ENCODE measurements at places on chromosomes 13 and 19.

GRCh38 chr13:111008351-111008750 lies 93.5 kb upstream of the ANKRD10 start:
- DNase-seq = no peak

GRCh38 chr19:11506967-11507366 lies 1.3 kb upstream of the ZNF653 start:
- DNase-seq = no peak

- no peak for DNase-seq
Observed at GRCh38 chr13:77386046-77386445, 59.2 kb upstream of the MYCBP2 start.

DNA sequence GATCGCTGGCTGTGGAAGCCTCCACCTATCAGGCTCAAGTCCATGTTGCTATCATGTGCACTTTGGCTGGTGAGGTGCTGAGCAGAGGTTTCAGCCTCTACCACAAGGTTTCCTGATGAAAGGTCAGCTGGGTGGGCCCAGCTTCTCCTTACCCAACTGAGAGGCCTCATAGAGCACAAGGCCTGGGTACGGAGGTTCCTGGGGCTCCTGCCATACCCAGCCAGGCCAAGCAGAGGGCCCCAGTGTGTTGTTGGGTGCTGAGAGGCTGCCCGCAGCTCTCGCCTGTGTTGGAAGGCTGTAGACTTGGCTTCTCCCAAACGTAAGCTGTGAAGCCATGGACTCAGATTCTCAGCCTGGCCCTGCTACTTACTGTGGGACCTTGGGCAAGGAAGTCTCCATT lies 28.2 kb downstream of the ACTN4 start:
- no peak for DNase-seq

GRCh38 chr13:99363949-99364348 lies 56.8 kb upstream of the GPR183 start:
- no peak for DNase-seq

- no peak for DNase-seq
Observed at GRCh38 chr13:21686751-21687391, 16.0 kb downstream of the FGF9 start.

DNA sequence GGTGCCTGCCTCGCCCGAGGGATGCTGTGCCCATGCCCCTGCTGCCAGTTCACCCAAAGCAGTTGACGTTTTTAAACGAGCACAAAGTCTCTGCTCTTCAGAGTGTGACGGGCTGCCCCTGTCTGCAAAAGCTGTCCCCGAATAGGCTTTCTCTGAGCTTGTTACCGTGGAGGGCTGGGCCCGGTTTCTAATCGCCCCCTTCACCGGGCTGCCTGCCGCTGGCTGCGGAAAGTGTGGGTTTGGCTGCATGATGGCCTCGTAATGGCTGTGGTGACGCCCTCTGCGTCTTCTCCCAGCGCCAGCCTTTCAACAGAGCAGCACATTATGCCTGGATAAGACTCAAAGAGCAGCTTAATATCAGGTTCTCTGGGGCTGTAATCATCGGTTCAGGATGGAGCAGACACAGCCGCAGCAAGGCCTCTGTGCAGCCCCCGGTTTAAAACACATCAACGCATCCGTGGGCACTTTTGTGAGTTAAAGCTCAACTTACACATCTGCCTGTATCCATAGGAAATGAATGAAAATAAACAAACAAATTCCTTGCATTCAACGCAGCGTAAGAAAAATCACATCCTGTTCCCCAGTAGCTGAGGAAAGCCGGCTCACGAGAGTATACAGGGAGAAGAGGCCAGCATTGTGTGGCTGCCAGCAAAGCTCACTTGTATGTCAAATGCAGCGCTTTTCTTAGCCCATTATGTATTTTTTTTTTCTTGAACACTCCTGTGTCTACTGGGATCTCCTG lies 166.4 kb upstream of the SOX1 start:
- no peak for DNase-seq

- no peak for DNase-seq
Observed at GRCh38 chr13:80840316-80840976, 499.5 kb upstream of the SPRY2 start.

DNA sequence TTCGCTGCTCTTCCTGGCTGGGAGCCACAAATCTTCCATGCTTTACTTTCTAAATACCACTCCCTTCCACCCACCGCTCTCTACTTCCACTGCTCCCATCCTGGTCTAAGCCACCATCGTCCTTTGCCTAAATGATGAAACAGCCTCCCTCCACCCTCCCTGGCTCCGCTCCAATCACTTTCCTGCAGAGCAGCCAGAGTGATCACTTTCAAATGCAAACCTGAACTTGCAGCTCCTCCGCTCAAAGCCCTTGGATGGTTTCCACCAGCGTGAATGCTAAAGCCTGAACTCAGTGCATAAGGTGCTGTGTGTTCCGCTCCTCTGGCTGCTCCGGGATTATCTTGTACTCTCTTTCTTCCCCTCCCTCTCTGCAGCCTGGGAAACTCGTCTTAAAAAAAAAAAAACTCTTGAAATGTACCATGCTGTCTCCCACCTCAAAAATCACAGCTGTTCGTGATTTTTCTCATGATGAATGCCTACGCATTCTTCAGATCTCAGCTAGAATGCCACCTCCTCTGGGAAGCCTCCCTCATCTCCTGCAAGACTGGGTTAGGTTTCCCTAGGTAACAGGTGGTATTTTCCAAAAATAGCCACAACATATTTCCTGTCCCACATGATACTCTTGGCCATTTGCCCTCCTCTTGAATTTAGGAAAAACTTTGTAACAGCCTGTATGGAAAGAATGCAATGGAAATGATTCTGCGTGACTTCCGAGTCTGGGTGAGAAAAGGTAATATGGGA lies 3.7 kb upstream of the SIN3B start:
- DNase-seq = no peak

DNA sequence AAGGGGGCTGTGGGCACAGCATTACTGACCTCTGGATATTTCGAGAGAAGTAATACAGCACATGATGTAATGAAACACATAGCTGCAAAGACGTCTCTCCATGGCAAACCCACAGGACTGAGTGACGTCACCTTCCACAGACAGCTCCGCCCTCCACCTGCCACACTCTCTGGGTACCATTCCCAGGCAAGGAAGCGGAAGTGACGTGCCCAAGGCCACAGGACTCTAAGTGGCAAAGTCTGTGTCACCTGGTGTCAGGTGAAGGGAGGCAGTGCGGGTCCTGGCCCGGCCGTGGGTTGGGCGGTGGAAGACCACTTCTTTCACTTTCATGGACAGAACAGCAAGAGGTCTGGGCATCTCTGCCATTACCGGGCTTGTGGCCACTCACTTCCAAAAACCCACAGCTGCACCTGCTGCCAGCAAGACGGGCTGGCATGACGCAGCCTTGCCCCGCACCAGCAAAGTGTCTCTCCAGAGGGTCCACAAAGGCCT lies 6.8 kb upstream of the ADPRHL1 start:
- DNase-seq = no peak

DNA sequence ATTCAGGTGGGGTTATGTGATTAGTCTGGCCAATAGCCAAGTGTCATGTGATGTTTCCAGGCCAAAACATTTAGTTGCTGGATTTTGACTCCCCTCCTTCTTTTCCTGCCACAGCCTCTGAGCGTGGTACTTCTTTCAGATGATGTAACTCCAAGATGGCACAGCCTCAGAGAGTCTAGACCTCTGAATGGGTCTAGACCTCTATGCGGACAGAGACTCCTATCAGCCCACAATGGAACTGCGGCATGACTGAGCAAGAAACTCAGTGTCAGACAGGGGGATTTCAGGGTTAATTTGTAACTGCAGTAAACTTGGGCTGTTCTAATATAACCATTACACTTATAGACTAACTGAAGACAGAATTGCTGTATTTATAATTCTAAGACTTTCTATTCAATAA lies 42.6 kb upstream of the ZDHHC20 start:
- DNase-seq = no peak

DNA sequence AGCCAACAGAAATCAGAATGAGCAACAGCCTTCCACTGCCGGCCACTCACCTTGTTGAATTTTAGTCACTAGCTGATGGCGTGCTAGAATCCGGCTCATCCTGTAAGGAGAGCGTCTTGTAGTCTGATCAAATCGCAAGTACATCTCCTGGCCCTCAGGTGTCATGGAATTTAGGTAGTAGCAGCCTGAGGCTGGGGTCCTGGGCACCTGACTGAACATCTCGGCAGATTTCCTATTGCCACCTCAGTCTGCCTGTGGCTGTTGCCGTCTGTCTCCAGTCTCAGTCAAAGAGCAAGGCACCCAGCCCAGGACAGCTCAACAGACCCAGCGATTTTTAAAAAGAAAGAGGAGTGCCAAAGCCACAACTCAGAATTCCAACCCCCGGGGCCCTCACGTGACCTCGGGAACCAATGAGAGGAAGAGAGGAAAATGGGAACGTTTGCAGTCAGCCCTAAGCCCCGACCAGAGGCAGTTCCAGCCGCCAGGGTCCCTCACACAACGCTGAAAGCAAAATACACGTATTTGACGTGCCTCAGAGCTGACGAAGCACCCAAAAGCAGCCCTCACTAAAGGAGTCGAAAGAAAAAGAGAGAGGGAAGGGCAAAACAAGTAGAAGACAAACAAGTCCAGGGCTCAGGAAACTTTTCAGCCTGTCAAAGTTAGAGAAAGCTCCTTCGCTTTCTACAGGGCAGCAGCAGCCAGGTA lies at the start of gene STARD13:
STARD13 (minus strand) TSS at position 336 of the 705 bp plus-strand sequence; CDS start at position 219, 117 bp downstream.
- DNase-seq = no peak

DNA sequence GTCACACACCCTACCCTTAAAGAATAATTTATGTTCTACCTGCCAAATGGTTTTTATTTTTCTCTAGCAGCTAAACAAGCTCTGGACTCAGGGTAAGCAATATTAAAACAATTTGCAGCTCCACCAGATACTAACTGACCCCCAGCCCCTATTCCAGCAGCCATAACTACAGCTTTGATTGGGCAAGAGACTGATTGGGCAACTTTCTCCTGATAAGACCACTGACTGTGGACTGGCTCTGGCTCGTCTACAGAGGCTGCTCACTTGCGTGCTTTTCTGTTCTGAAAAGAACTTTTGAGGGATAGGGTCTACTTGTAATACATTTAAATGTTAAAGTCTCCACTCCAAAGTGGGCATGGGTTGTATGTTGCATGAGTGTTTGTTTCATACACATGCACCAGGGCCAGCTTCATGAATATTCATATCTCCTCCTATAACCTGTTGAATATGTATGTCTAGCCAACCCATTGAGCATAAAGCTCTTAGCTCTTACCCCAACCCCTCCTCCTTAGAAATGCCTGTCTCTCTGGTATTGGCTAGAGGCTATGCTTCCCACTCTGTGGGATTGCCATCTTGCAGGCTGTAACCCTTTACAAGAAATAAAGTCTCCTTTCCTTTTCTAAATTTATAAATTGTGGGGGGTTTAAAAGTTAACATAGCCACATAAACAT lies 19.9 kb downstream of the OR7A5 start:
- DNase-seq = no peak

DNA sequence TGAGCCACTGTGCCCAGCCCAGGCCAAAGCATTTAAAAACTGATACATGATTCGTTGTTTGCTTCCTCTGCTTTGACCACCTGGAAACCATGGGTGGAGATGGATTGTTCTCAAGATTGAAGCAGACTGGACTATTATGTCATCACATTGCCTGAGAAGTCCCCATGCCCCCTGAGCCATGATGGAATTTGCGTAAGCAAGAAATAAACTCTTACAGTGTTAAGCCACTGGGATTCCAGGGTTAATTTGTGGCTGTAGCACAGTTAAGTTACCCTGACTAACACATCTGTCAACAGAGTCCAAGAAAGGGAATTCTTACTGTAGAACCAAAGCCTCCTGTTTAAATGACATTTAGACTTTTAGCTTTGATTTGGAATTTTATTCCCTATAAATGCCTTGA lies 19.4 kb upstream of the DHRS12 start:
- DNase-seq = no peak

DNA sequence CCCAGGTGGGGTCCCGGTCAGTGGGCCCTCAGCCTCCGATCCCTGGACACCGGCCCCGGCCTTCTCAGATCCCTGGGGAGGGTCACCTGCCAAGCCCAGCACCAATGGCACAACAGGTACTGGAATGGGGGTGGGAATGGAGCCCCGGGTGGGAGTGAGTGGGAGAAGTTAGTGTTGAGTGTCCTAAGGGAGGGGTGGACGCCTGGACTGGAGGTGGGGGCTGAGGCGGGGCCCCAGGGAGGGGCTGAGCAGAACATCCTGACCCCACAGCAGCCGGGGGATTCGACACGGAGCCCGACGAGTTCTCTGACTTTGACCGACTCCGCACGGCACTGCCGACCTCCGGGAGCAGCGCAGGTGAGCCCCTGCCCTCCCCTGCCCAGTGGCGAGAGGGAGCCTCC lies 17.7 kb downstream of the EPN1 start:
- DNase-seq = no peak

DNA sequence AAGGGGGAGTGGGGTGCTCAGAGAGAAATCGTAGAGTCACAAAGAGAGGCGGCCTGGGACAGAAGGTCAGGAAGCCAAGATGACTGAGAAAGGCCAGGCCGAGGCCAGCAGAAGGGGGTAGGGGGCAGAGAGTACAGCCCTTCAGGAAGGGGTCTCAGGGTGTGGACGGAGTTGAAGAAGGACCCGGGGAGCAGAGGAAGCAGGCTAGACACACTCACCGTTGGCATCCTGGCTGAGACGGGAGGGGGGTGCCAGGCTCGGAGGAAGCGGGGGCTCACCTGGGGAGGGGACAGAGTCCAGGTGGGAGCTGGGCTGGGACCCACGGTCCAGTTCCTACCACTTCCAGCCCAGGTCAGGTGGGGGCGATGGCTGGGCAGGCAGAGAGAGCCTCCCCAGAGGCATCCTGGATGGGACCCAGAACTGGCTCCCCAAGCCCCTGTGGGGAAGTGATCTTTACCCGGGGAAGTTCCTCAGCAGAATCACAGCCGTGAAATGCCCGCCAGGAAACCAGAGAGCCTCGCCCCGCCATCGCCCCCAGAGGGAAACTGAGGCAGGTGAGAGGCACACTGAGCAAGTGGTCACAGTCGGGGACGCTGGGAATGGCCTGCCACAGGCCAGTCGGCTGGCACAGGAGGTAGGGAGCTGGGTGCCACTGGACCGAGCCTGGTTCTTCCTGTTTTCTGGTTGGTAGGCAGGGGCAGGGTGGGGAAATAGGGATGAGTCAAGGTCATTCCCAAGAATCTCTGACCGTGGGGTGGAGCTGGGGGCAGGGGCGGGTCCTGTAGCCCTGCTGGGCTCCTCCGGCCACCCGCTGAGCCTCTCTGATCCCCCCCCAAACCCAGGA lies 1.4 kb downstream of the MATK start:
- no peak for DNase-seq

Measured in NCI-H1048 (cell line).